ENCODE measurements at places on chromosomes 1 and 21.

GRCh38 chr1:59150577-59151386 lies 146.1 kb upstream of the FGGY start:
- peak; percentile 100 for DNase-seq

DNA sequence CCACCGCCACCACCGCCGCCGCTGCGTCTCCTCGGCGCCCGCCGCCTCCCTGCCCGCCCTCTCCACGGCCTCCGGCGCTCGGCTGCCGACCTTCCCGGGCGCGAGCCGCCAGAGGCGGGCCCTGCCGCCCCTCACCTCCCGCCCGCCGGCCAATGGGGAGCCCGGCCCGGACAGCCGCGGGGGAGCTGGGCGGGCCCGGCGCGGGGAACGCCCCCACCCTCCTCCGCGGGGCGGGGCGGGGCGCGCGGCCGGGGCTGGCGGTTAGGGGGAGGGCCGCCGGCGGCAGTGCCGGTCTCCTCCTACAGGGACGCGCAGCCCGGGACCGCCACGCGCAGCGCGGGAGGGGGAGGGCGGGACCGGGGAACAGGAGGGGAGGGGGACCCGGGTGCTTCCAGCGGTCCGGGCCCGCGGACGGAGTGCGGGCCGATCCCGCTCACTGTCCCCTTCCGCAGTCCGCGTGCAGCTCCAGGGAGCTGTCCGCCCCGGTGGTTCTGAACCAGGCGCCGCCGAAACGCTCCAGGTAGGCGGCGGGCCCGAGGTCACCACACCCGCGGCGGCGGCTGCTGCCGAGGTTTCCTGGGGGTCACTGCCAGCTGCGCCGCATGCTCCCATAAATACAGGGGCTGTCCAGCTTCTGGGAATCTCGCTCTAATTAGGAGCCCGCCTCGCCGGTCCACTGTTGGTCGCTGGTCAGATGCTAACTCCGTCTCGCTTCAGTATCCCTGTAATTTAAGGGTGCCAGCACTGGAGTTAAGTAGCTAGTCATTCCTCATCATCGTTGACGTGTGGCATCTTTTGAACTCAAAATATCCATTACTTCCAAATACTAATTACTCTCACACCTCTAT lies at the start of gene PGBD5:
TSS of gene PGBD5 (minus strand) at position 87 of the 848 bp plus-strand sequence. CDS start 404 bp downstream, outside the sequence.
- peak; percentile 34 for DNase-seq

DNA sequence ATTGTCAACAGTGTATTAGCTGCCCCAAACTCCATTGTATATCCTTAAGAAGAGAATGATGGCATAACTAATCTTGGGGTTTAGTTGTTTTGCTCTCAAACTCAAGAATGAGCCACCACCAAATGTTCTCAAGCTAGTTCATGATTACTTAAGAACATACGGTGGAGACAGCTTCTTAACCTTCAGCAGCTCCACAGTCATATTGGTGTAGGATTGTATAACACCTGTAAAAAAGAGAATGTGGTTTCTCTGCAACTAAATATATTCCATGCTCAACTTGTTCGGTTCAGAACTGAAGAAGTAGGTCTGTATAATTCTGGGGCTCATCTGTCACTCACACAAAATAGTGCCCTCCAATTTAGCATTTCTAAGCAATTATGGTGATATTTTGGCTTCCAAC lies 177.9 kb upstream of the DUSP10 start:
- no peak for DNase-seq

DNA sequence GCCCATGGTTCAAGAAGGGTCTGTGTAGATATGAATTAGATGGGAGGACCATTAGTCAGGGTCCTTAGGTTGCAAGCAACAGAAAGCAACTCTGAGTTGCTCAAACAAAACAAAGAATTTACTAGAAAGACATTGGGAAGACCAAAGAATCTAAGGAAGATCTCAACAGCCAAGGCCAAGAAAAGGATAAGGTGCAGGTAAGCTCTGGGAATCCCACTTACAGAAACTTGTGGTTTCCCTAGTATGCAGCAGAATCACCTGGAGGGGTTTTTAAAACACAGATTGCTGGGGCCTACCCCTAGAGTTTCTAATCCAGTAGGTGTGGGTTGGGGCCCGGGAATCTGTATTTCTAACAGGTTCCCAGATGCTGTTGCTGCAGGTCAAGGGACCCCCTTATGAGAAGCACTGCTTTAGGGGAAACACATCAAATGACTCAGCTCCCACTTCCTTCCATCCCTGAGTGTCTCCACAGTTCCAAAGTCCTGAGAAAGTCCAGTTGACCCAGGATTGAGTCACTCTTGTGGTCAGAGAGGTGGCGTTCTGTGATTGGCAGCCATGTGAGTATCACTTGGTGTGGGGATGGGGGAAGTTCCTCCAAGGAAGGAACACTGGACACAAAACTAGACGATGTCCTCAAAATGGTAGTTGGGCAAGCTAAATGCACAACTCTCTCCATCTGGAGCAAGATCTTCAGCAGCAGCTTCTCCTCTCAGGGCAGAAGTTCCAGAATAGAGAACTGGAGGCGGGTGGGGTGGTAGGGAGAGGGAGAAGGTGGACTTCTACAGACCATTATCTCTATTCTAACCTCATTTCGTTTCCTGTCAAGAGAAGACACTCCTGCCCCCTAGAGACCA lies 24.2 kb upstream of the EYA3 start:
- peak; percentile 92 for DNase-seq

DNA sequence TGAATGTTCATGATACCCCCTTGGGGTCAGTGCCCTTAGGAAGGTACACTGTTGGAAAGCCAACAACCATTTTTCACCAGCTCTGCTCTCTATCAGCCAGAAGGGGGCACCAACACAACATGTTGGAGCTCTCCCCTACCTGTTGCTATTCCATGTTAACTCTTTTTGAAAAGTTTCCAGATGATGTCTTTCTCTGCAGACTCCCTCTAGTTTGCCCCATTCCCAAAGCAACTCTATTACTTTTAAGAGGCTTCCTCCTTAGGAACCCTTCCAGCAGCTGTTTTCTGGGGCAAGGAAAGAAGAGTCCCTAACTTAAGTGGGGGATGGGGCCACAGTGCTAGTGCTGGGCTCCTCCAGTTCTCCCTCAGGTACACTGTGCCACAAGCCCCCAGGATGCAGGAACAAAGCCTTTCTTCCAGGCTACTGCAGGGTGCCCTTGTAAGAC lies 22.9 kb upstream of the NDC1 start:
- DNase-seq: peak; percentile 63

Measured in fibroblast of mammary gland (primary cell).